Stomach (tissue), 19 donors: ENCODE measurements at places on chromosomes 6 and 20.

DNA sequence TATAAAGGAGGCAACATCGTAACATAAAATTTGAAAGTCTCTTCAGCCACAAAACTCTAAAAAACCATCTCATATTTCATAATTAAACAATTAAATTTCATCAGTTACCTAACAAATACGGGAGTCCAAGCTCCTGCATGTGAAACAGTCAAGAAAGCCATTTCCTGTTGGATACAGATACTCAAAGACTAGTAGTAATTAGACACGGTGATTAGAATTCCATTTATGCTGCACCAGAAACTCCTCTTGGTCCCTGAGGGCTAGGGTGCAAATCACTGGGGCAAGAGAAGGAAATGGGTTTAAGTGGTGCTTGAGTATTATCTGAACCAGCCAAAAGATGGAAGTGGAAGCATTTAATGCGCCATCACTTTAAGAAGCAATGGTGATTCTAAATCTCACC lies 27.4 kb downstream of the TRAM2 start:
- DNase-seq, result no peak

- no peak for DNase-seq
Measured at GRCh38 chr20:12372557-12372956, 454.9 kb downstream of the BTBD3 start.

GRCh38 chr6:44800171-44800783 lies 412.8 kb downstream of the CDC5L start:
- DNase-seq, result no peak

DNA sequence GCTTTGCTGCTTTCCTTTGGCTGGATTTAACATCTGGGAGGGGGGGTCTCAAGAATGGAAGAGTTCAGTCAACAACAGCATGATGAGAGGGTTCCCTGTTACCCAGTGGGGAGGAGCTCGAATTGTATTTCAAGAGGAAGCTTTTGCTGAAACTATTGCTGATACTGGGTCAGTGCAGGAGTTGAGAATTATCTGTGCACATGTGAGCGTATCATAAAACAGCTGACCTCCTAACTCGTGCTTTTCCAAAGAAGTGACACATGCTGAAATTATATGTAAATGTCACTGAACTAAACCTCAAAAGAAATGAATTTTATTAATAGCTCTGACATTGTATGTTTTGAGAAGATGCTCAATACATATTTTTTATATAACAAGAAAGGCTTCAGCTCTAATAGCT lies 96.3 kb downstream of the PHF3 start:
- DNase-seq, result no peak

- peak; percentile 67 for DNase-seq
Measured at GRCh38 chr20:1874450-1875182, 20.6 kb upstream of the SIRPA start.

GRCh38 chr6:31466466-31466865 lies 31.5 kb upstream of the MICB start:
- no peak for DNase-seq

DNA sequence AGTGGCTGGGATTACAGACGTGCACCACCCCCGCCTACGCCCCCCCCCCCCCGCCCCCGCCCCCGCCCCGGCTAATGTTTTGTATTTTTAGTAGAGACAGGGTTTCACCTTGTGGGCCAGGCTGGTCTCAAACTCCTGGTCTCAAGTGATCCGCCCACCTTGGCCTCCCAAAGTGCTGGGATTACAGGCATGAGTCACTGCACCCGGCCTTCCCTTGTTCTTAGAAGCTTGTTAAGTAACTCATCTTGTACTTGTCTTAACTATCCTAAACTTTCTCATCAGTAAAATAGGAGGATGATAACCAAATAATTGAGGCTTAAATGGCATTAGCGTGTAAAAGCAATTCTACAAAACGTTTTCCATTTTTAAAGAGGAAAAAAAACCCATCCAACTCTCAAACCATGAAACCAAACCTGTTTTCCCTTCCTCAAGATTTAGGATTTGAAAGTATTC lies 4.2 kb downstream of the CDYL start:
- no peak for DNase-seq

- no peak for DNase-seq
Measured at GRCh38 chr6:141482796-141483597, 649.7 kb upstream of the GJE1 start.

DNA sequence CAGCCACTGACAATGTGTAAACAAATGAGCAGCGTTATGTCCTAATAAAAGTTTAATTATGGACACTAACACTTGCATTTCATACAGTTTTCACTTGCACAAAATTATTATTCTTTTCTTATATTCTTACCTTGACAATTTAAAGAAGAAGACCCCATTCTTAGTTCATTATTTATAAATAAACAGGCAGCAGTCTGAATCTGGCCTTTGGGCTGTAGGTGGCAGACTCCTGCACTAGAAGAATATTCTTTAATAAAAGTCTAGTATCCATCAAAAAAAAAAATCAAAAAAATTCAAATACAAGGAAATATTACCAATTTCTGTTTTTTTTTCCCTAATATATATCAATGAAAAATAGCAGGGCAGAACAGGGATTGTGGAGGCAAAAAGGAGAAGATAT lies 24.8 kb downstream of the PTCHD4 start:
- DNase-seq, result no peak

- no peak for DNase-seq
Measured at GRCh38 chr6:110547266-110547964, 71.0 kb upstream of the SLC22A16 start.

GRCh38 chr6:6546318-6547109 lies 42.0 kb upstream of the LY86 start:
- DNase-seq, result peak; percentile 28

DNA sequence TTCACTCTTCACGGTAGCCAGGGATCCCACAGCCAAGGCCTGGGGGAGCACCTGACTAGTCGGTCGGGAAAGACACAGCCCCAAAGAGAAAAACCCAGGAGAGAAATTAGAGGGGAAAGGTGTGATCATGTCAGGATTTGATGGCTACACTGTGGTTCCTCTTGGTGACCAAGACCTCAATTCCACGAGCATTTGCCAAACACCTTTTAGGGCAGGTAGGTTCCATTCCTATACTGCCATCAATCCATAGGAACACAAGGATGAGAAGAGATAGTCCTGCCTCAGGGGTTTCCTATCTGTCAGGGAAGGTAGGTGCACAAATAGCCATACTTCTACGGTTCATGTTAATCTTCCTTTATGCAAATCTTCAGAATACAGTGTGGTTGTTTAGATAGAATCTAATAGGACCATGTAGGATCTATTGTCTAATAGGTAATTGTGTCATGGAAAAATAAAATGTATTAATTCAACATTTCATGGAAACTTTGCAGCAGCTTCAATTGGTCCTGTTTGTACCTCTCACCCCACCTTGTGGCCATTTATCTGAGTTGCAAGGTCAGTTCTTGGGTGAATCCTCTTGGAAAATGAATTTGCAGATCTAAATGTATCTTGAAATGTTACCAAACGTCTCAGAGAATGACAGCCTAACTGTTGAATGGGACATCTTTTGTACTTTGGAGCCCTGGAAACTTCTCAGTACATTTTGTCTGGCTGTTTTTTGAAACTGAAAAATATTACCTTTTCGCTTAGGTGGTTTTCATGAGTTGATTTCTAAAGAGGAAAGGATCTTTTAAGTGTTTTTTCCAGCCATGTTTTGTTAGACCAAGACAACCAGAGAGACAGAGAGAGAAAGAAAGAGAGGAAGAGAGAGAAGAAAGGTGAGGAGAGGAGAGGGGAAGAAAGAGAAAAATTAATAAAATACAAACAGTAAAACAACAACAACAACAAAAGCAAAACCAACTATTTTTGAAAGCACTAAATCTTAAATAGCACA lies 33.7 kb upstream of the IYD start:
- DNase-seq, result peak; percentile 82

- DNase-seq, result no peak
Measured at GRCh38 chr20:58194175-58194791, 34.2 kb downstream of the ANKRD60 start.

- DNase-seq, result no peak
Measured at GRCh38 chr6:62357835-62358234, 71.8 kb upstream of the KHDRBS2 start.

- no peak for DNase-seq
Measured at GRCh38 chr6:83600459-83600858, 88.1 kb downstream of the PRSS35 start.
